GM12864 (cell line): ENCODE measurements at places on chromosomes 7 and 10.

DNA sequence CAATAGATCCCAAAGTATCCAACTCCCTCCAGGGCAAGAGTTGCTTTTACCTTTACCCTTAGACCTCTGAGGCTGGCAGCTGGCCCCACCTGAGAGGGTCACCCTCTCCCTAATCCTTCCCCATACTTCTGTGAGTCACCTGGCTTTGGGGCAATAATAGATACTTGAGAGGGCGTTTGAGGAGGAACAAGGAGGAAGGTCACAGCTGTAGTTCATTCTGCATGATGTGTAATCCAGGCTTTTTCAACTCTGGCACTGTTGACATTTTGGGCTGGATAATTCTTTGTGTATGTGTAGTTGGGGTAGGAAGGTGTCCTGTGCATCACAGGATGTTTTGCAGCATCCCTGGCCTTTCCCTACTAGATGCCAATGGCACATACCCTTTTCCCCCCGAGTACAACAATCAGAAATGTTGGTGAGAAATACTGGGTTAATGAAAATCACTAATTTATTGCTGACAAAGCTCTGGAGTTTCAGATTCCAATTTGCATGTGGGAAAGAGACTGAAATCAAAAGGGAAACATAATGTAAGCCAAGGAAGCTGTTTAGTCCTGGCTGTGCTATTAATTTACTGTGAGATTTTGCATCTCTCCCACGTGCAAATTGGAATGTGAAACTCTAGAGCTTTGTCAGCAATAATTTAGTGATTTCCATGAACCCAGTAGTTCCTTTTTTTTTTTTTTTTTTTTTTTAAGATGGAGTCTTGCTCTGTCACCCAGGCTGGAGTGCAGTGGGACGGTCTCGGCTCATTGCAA, 3.6 kb downstream of the BLVRA start:
- DNase-seq, result no peak

- no peak for DNase-seq
Observed at GRCh38 chr10:111801841-111802240, 381.7 kb downstream of the GPAM start.

- no peak for DNase-seq
Observed at GRCh38 chr7:129535896-129536295, 33.6 kb downstream of the SMKR1 start.

DNA sequence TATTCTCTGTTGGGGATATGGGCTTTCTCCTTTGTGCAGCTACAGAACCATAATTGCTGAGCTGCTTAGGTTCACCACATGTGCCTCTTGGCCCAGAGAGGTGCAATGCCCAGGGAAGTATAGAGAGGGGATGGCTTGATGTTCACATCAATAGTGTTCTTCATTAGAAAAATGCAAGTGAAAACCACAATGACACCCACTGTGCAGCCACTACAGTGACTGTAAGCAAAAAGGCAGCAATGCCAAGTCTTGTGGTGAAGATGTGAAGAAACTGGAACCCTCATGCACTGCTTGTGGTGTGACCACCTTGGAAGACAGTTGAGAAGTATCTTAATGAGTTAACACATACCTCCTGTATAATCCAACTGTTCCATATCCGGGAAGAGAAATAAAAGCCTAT, 318.9 kb upstream of the ZMIZ1 start:
- DNase-seq, result no peak

DNA sequence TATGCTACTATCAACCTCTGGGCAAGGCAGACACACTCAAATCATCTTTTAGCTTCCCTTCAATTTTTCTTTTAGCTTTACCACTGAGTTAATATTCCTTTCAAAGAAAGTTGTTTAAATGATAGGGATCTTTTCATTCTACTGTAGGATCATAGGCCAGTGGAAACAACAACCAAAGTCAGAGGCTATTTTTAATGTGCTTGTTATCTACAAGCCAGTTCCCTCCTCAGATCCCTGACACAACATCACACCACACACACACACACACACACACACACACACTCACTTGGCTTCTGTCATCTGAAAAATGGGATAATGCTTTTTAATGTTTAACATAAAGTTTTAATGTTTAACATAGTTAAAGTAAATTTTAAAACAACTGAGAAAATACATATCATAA, 106.7 kb upstream of the CAV2 start:
- DNase-seq, result no peak

GRCh38 chr7:114865564-114865963, 56.3 kb upstream of the MDFIC start:
- DNase-seq, result peak; percentile 40

DNA sequence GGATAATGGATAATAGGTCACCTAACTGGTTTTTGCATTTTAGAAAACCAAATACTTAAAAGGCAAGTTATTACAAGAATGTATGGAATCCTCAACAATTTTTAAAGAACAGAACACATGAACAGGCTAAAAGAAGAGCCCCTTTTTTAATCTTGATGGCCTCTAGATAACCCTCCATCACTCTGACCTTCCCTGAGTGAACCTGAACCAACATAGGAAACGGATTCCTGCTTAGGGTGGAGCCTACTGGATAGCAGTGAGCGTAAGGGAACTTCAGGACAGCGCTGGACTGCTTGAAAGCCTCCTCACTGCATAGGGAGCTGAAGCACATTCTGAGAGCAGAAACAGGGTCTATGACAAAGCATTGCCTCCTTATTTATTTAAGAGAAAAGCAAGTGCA, 20.5 kb downstream of the TRPV5 start:
- DNase-seq, result no peak

GRCh38 chr10:114684822-114685209, 26.7 kb upstream of the ABLIM1 start:
- DNase-seq, result no peak

GRCh38 chr7:51349820-51350545, 33.4 kb upstream of the COBL start:
- no peak for DNase-seq

- DNase-seq, result no peak
Observed at GRCh38 chr10:28355376-28355775, 52.5 kb upstream of the MPP7 start.

GRCh38 chr10:86192691-86193090, 173.9 kb downstream of the GRID1 start:
- no peak for DNase-seq

DNA sequence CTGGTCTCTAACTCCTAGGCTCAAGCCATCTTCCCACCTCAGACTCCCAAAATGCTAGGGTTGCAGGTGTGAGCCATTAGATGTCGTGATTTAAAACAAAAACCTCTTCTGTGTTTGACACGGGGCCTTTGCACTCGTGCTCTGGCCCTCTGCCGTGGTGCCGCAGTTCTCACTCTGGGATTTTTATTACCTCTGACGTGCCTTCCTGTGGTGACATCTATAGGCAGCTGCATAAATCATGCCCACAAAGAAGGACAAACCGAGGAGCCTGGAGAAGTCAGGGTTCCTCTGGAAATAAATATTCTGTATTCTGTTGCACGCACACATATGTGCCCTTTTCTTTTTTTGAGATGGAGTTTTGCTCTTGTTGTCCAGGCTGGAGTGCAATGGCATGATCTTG, 25.9 kb upstream of the OCM start:
- no peak for DNase-seq

DNA sequence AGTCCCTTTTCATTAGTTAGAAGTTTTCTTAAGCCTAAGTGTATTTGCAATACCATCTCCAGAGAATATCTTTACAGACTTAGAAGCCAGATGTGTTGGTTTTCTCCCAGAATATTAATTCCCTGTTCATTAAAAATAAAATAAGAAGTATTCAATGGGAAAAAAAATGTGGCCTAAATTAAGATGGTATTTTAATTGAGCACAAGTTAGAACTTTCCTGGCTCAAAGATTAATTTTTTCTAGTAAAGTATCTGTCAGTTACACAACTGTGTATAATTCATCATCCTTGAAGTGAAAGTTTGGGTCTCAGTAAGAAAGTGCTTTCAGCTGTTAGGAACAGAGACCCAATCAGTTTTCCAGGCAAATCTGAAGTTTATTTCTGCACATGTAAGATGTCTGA, 1179.5 kb upstream of the C7orf33 start:
- no peak for DNase-seq

DNA sequence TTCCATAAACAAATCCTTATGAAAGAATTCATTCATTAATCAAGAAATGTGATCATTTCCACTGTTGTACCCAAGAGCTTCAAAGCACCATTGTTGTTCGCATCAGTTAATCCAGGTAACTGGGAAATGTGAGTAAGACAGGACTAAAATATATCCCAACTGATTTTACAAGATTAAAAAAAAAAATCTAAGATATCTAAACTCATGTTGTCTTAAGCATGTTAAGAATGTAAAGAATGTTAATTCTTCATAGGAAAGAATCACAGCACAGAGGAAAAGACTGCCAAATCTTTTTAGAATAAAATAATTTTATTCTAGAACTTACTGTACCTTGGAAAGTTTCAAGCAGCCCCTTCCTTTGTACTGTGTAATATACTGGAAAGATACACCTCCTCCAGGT, 16.4 kb downstream of the FZD1 start:
- no peak for DNase-seq

- no peak for DNase-seq
Observed at GRCh38 chr10:68348265-68348741, 15.6 kb upstream of the PBLD start.

DNA sequence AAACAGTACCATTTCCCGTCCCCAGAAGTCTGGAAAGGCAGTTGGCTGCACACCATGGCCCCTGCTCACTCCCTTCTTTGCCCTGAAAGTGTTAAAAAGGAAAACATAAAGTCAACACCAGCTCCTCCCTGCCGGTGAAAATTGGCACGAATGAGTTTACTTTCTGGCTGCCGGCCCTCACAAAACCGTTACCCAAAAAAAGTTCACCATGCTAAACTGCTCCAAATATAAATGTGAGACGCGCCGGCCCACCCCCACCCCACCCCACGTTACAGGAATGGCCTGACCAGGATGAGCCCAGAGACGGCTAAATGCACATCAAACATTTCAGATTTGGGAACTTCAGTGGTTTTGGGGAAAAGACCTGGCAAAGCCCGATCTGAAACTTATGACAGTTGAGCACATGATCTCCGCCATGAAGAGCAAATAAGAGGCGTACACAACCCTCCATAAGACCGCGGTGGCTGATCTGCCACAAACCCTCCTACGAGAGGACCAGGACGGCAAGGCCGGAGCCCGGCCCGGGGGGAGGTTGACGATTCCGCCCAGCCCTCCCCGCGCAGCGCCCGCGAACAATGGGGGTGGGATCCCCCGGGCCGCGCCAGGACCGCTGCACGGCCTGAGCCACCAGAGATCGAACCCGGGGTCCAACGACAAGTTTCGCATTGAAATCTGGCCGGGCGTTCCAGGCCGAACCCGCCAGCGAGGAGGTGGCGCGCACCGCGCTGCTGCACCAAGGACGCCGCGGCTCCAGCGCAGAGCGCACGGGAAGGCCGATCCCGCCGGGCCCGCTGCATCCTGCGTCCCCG, 952 bp downstream of the DIP2C start:
- DNase-seq, result no peak

- no peak for DNase-seq
Observed at GRCh38 chr10:79454259-79454658, 8.8 kb upstream of the ZCCHC24 start.

DNA sequence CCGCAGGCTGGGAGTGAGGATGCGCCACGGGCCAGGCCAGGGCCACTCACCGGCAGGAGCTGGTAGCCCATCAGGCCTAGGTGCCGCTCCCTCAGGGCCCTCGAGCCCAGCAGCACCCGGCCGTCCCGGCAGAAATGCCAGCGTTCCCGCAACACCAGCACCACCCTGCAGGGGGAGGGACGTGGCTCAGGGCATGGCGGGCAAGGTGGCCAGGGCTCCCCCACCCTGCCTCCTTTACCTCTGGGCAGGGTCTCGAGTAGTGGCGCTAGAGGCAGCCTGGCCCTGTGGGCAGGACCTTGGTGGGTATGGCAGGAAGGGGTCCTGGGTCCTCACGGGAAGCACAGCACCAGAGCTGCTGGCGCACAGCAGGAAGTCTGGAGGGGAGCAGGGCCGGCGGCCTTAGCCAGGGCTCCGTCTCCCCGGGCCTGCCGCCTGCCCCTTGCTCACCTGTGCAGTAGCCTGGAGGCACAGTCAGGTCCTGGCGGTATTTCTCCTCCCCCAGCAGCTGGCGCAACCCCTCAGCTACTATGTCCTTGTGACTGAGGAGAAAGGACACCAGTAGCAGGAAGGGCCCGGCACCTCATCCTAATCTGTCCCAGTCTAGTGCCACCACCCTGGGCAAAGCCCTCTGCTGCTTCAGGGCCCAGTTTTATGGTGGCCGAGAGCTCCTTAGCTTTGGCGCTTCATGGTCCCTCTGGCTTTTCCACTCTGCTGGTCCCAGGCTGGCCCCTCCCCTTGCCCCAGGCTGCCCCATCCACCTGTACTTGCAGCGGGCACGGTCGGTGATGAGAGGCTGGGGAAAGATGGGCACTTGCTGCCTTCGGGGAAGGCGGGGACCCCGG, 3.5 kb downstream of the FASTK start:
- no peak for DNase-seq

DNA sequence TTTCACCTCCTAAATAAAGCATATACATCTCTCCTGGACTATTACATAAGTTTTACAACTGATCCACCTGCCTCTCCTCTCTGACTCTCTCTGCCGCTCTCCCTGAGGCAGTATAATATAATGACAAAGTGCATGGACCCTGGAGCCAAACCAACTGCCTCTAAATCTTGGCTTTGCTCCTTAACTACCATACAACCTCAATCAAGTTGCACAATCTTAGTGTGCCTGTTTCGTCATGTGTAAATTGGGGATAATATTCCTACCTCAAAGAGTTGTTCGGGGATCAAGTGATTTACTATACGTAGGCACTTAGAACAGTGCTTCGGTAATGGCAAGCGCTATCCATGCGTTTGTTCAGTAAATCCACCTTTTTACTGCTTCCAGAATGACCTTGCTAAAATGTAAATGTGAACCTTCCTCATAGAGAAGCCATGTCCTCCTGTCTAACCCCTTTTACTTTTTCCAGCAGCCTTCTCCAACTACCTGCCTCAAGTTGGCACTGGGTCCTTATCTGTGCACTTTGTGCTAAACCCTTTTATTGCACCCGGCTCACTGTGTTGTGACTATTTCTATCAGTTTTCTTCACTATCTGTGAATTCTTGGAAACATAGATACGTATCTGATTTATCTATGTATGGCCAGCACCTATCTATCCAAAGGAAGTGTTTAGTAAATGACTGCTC, 30.6 kb upstream of the DLD start:
- no peak for DNase-seq

GRCh38 chr7:83313931-83314330, 151.2 kb upstream of the PCLO start:
- DNase-seq, result no peak

- DNase-seq, result no peak
Observed at GRCh38 chr7:35804231-35804970, 3.5 kb downstream of the SEPTIN7 start.

GRCh38 chr10:75358835-75359421, 42.6 kb downstream of the ZNF503 start:
- DNase-seq, result no peak

DNA sequence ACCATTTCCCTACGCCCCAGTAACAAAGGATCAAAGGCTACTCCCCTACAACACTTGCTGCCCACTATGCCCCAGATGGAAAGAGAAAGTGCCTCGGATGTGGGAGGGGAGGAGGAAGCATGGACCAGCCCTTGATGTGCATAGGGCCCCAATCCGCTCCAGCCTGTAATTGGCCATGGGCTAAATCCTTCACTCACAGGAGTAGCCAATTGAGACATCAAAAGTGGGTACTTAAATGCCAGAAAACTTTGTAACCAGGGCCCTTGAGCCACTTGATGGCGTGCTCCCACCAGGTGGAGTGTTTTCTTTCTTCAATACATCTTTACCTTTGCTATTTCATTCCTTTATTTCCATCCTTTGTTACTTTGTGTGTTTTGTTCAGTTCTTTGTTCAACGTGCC, 500.5 kb upstream of the LRRN3 start:
- DNase-seq, result no peak

- no peak for DNase-seq
Observed at GRCh38 chr7:87831097-87831496, 45.1 kb downstream of the SLC25A40 start.

- no peak for DNase-seq
Observed at GRCh38 chr10:21100190-21100589, 203.1 kb upstream of the NEBL start.
